ENCODE measurements at places on chromosomes 1 and 21.
A peak's percentile ranks its signal among the peaks of the same experiment; 100 is the strongest.

- no peak for DNase-seq
These were observed 71.0 kb downstream of the POU2F1 start for GRCh38 chr1:167291539-167292185.

DNA sequence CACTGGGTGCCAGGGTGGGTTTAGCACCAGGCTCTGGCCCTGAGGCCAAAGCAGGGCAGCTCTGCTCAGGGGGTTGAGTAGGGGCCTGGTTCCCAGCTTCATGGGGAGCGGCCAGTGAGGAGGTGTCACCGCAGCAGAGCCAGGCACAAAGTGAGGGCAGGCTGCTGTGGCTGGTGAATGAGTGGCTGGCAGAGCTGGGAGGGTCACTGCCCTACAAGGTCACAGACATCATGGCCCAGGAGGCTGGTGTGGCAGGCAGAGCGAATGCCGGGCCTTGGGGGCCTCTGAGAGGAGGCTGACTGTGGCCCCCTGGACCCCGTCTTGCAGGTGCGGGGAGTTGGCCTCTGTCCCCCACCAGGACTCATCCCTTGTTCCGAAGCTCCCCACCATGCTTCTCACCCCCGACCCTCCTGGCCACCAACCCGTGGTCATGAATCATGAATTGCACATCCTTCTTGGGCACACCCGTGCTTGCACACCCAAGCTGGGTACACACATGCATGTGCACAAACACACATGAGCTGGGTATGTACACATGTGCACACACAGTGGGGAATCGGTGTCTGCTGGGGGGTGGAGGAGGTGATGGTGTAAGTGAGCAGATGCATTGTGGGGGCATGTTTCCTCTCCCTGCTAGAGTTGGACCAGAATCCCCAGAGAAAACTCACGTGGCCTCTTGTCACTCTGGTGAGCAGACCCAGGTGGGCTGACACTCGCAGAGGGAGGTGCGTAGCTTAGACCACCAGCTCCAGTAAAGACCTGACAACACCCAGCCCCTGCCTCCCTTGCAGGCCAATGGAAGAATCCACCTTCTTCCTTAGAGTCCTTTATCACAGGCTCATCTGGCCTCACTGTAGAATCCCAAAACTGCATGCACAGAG lies 4.8 kb upstream of the GNB1 start:
- no peak for DNase-seq

DNA sequence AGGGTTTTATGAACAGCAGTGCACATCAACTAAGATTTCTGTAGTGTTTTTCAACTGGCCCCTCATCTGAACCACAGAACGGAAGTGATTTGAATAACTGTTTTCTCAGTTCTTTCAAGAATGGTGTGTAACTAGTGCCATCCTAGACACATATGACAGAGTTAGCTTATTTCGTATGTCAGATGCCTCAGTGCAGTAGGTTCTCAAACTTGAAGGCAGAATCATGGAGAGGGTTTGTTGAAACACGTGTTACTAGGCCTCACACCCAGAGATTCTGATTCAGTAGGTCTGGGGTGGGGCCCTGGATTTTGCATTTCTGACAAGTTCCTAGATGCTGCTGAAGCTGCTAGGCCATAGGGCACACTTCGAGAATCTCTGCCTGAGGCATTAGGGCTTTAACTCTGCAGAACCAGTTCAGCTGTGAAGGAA lies 49.0 kb downstream of the SCCPDH start:
- no peak for DNase-seq

DNA sequence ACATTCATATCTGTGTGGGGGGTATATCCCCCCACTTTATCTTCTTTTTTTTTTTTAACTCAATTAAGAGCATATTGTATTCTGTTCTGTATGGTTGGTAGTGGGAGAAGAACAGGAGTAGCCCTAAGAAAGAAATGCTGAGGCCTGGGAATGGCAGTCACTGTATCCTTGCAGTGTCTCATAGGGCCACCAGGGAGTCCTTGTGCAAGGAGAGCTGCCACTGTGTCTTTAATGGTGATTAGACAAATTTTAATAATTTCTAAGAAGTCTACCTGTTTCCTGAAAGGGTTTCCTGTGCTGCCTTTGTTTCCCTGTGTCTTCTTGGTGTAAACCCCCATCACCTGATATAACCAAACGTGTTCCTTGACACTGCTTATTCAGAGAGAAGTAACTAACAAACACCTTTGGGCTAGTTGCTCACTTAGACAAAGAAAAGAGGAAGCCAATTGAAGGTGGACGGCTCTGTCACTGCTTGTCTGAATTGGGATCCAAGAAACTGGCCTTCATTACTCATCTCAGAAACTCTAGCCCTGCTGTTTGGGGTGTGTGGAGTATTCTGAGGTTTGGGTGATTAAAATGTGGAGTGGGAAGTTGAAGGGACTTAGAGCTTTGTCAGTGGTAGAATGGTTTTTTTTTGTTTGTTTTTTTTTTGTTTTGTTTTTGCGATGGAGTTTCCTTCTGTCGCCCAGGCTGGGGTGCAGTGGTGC lies 15.2 kb downstream of the GIPC2 start:
- no peak for DNase-seq

- no peak for DNase-seq
These were observed 56.2 kb upstream of the RASAL2 start for GRCh38 chr1:178037510-178038253.

GRCh38 chr1:78281580-78281979 lies 209.2 kb upstream of the PTGFR start:
- no peak for DNase-seq

- no peak for DNase-seq
These were observed 883.4 kb upstream of the PRMT6 start for GRCh38 chr1:106173101-106173500.

GRCh38 chr1:8639148-8639547 lies 178.3 kb downstream of the RERE start:
- no peak for DNase-seq

DNA sequence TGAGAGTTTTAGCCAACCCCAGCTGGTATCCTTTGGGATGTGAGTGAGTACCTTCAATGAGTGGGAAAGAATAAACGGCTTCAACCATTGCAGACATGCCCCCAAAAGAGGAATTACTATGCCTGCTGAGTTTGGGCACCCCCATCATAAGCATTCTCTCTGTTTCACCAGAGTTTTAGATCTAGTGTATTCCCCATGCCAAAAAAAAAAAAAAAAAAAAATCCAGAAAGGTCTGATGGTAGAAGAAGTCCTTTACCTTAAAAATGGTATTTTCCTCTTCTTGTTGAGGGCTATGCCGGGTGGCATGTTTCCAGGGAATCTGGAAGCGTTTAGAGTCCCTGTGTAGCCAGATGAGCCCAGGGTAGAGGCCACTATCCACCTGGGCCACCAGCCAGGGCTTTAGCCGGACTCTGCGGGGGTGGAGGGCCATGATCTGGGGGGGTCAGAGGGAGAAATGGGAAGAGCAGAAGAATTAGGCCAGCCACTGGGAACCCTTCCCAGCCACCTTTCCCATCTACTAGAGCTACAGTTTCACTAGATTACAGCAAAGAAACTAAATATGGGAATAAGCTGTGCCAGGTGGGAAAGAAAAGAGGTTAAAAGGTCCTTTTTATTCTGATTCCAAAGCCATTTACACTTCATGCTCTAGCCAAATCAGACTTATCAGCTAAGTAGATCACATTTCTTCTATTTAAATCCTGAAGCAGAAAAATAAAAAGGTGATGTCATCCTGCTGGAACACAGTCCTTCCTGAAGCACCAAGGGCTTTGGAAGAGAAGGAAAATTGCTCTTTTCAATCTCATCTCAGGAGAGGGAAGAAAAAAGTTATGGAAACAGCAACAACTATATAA lies 4.7 kb downstream of the IRF6 start:
- no peak for DNase-seq

DNA sequence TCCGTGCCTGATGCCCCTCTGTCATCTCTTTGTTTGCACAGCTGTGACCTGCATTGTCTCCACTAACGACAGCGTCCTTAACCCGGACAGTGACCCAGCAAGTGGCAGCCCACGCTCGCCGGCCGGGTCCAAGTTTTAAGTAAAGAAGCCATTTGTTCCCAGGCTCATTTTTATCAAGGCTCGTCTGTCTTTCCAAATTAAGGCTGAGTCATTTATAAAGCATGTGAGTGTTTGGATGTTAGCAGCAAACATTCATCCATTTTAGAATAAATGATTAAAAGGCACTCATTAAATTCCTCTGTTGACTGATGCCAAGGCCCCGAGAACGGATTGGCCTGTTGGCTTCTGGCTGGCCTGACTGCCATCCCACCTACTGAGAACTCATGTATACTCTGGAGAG lies 514.5 kb downstream of the NPHP4 start:
- DNase-seq = no peak

DNA sequence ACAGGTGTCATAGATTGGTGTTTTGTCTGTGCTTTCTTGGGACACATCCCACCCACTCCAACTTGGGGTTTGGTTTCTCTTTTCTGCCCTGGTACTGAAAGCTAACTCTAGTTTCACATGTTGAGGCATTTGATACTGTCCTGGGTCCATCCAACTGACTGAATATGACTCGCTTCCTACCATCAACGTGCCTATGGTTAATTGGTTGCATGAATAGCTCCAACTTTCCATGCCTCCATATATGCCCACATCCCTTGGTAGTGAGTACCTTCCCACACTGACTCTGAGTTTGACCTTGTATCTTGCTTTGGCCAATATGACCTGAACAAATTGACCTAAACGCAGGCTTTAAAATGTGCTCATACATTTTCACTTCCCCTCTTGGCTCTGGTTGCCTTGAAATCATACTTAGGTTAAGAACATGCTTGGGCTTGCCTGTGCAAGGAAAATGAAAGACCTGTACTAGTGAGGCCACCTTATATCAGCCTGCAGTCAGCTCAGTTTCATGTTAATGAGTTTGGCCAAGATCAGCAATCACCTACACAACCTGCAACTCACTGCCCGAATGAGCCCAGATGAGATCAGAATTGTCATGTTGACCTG lies 81.0 kb upstream of the KCNK2 start:
- DNase-seq = no peak

- DNase-seq = no peak
These were observed 6.5 kb downstream of the RHEX start for GRCh38 chr1:206059355-206059915.

DNA sequence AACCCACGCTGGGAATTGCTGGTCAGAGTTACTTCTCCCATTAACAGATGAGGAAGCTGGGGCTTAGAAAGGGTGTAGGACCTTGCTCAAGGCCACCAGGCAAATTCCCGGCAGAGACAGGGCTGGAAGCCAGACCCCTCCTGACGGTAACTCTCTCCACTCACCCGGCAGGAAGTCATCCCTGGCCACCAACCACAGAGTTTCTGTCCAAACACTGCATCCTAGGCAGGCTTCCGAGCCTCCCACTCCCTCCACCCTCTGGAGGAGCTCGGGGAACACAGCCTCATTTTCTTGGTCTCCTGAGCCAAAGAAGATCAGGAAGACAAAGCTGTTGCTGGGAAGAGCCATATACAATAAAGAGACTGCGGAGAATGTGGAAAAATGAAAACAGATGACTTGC lies 25.0 kb upstream of the ZNF436 start:
- DNase-seq = no peak

- DNase-seq = no peak
These were observed 605.3 kb upstream of the NR5A2 start for GRCh38 chr1:199422206-199422605.

GRCh38 chr1:234118911-234119310 lies 214.4 kb downstream of the SLC35F3 start:
- no peak for DNase-seq

- DNase-seq = no peak
These were observed 139.9 kb downstream of the DSCAM start for GRCh38 chr21:40706806-40707655.

GRCh38 chr1:17350083-17350482 lies 21.9 kb upstream of the PADI6 start:
- no peak for DNase-seq

- DNase-seq = no peak
These were observed 32.3 kb downstream of the DOP1B start for GRCh38 chr21:36188937-36189336.

GRCh38 chr1:12406211-12407021 lies 176.6 kb downstream of the VPS13D start:
- DNase-seq = no peak

- no peak for DNase-seq
These were observed 58.3 kb upstream of the ACOT11 start for GRCh38 chr1:54489627-54490250.

GRCh38 chr1:234934611-234935033 lies 194.0 kb downstream of the TOMM20 start:
- no peak for DNase-seq

GRCh38 chr1:48889082-48889481 lies 112.4 kb upstream of the BEND5 start:
- peak; percentile 96 for DNase-seq

GRCh38 chr1:29761159-29761928 lies 525.0 kb downstream of the PTPRU start:
- no peak for DNase-seq

DNA sequence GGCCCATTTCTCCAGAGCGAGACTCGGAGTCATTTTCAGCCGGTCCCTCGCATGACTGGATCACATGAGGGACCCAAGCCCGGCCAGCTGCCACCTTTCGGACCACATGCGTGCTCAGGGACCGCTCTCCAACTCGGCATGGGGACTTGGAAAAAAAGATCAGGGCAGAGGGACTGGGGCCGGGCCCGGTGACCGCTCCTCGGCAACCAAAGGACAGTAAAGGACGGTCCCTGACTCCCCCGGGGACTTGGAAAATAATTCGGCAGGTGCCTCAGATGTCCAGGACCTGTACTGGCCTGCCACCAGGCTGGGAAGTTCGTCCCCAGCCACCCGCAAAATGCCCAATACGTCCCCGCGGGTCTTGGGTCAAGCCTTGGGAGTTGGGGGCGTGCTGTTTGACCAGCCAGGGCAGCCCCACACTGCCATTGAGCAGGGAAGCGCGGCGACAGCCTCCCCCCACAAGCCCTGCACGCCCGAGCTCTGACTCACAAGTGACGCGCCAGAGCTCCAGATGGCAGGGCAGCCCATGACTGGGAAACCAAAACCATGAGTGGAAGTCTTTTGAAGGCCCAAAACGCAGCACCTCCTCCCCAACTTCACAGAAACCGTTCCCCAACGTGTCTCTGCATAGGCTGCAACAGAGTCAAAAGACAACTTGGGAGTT lies 134.5 kb downstream of the LIPI start:
- no peak for DNase-seq

DNA sequence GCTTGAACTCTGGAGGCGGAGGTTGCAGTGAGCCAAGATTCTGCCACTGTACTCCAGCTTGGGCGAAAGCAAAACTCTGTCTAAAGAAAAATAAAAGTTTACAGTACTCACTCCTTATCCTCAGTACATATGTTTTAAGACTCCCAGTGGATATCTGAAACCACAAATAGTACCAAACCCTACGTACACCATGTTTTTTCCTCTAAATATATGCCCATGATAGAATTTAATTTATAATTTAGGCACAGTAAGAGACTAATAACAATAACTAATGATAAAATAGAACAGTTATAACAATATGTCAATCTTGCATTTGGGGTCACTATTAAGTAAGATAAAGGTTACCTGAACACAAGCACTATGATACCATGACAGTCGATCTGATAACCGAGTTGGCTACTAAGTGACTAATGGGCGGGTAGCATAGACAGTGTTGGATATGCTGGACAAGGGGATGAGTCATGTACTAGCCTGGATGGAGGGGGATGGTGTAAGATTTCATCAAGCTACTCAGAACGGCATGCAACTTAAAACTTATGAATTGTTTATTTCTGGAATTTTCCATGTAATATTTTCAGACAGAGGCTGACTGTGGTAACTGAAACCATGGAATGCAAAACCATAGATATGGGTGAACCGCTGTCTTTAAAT lies 43.7 kb downstream of the ST7L start:
- no peak for DNase-seq

- DNase-seq = no peak
These were observed 65.2 kb downstream of the BCAR3 start for GRCh38 chr1:93616221-93616995.

All from NCI-H2081 treated with DMSO at 0.1 percent for 48 hours (cell line).